ENCODE measurements at places on chromosomes 2 and 18. TPM values are rescaled to one million over a fixed set of nuclear protein-coding genes. Genes with fewer than 3 reads are reported as not detected.

DNA sequence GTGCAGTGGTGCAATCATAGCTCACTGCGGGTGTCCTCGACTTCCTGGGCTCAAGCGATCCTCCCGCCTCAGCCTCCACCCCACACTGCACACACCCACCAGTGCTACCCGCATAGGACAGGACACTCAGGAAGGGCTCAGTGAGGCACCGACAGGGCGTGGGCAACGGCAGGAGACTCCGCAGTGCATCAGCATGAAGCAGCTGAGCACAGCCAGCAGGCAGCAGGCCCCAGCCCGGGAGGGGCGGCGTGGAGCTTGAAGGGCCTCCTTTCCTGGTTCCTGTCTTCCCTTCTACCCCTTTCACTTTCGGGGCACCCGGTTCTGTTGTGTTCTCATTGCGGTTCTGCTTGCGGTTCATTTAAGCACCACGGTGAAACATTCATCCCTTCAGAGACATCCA is 89.8 kb downstream of the ZNF516 start:
- no peaks in the 10 kb centered on the region for H3K27me3 ChIP-seq
- no peak overlapping the region for H3K4me3 ChIP-seq
- H3K36me3 ChIP-seq: no peaks in the 10 kb centered on the region
- no peaks in the 10 kb centered on the region for H3K4me1 ChIP-seq
- H3K27ac ChIP-seq: no peak overlapping the region

DNA sequence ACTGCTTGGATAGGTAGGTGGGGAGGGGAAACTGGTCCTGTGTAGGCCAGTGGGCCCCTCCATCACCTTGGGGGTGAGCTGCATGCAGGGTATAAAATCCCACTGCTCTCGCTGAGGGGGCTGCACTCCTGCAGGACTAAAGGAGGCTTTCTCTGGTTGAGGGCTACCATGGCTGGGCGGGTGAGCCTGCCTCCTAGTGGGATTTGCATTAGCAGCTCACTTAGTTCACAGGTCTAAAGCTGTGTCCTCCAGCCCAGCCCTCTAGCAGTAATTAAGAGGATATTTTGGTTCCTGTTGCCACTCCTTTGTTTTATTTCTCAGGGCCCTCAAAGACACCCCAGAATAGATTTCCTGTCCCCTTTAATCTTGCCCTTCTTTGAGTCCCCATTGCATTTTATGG is 24.6 kb downstream of the TMEM127 start:
- H3K27me3 ChIP-seq: no peaks in the 10 kb centered on the region
- no peak for DNase-seq
- H3K27ac ChIP-seq: peak overlapping the region; percentile 81
- H3K4me3 ChIP-seq: no peak overlapping the region

- DNase-seq: peak; percentile 65
- H3K36me3 ChIP-seq: no peaks in the 10 kb centered on the region
- no peaks in the 10 kb centered on the region for H3K4me1 ChIP-seq
These were observed 84.9 kb upstream of the EPB41L3 start for GRCh38 chr18:5628512-5629255.

GRCh38 chr2:3079959-3080948 is 297.4 kb downstream of the EIPR1 start:
- no peak overlapping the region for H3K4me3 ChIP-seq
- H3K4me1 ChIP-seq: no peaks in the 10 kb centered on the region
- no peak for DNase-seq
- no peaks in the 10 kb centered on the region for H3K36me3 ChIP-seq
- no peaks in the 10 kb centered on the region for H3K27me3 ChIP-seq

DNA sequence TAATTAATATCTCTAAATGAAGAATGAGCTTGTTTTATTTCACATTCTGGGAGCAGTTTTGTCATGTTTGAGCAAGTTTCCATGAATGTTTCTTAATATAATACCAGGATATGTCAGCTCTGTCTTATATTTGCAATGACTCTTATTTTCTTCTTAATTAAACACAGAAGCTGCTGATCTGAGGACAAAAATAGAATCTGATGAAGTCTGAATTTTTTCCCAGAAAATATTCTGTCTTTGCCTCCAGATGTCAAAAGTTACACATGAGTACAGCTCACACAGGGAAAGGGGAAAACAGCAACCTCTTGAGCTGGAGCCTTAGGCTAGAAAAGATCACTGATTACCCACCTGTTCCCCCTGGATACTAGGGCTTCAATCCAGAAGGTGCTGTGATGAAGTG is 606.6 kb upstream of the SYT4 start:
- H3K4me3 ChIP-seq: no peak overlapping the region
- peak; percentile 8 for DNase-seq
- no peaks in the 10 kb centered on the region for H3K36me3 ChIP-seq
- H3K4me1 ChIP-seq: peaks cover 8% of the 10 kb centered on the region
- peaks cover 7% of the 10 kb centered on the region for H3K27me3 ChIP-seq

DNA sequence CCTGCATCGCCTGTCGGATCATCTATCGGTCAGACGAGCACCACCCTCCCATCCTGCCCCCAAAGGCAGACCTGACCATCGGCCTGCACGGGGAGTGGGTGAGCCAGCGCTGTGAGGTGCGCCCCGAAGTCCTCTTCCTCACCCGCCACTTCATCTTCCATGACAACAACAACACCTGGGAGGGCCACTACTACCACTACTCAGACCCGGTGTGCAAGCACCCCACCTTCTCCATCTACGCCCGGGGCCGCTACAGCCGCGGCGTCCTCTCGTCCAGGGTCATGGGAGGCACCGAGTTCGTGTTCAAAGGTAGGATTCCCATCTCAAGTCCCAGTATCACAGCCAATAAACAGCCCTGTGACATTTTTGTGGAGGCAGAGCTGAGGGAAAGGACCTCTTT is 31.0 kb downstream of the APCDD1 start:
- no peak for DNase-seq
- no peaks in the 10 kb centered on the region for H3K4me1 ChIP-seq
- H3K27ac ChIP-seq: no peak overlapping the region
- H3K4me3 ChIP-seq: no peak overlapping the region

GRCh38 chr2:199704358-199705238 is 146.4 kb downstream of the FTCDNL1 start:
- H3K27me3 ChIP-seq: no peaks in the 10 kb centered on the region
- no peaks in the 10 kb centered on the region for H3K36me3 ChIP-seq
- no peak overlapping the region for H3K27ac ChIP-seq
- H3K4me3 ChIP-seq: no peak overlapping the region
- DNase-seq: peak; percentile 57

DNA sequence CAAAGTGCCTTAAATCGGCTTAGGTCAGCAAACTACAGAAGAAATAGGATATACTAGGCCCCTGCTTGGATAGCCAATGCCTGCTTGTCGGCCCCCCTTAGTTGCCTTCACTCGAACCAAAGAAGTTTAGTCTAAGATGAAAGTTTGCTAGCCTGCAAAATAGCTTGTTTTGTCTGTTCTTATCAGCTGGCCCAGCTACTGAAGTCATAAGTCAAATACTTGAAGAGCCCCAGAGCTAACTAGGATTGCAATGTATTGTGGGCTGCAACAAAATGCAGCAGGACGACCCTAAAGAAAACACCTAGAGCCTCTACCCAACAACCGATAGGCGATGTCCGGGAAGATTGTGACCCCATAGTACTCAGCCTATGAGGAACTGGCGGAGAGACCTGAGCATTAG is 183.5 kb upstream of the HS6ST1 start:
- no peaks in the 10 kb centered on the region for H3K4me1 ChIP-seq
- H3K36me3 ChIP-seq: no peaks in the 10 kb centered on the region
- DNase-seq: no peak
- H3K27me3 ChIP-seq: no peaks in the 10 kb centered on the region
- no peak overlapping the region for H3K4me3 ChIP-seq

DNA sequence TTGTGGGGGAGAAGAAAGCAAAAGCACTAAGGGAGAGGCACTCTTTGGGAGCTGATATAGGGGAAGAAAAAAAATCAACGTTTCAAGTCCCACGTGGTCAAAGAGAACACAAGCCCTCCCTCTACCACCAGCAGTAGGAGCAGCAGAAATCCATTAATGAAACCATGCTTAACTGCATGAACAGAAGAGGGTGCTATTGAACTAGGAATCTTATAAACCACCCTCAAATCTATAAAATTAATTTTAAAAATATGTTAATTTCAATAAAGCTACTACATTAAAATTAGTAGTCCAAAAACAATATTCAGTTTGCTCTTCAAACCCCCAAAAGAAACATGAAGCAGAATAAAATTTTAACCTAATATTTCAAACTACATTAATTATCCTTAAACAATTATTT is 147.8 kb downstream of the TMEM18 start:
- H3K27ac ChIP-seq: no peak overlapping the region
- no peaks in the 10 kb centered on the region for H3K4me1 ChIP-seq
- no peak overlapping the region for H3K4me3 ChIP-seq
- no peaks in the 10 kb centered on the region for H3K36me3 ChIP-seq

DNA sequence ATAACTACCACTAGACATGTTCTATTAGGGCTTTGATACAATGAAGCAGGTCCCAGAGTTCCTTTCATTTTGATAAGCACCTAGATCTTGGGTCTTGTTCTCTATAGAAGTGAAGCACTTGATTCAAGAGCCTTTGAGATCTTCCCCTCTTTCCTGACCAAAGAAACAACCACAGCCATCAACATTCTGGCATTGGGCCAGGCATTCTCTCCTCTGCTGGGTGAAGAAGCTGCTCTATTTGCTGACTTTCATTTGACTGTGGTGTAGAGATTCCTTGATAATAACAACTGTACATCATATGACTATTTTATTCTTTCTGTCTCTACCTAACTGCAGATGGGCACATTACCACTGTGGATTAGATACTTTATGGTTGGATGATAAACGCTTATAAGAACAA is 96.6 kb upstream of the LYPD1 start:
- H3K4me1 ChIP-seq: no peaks in the 10 kb centered on the region
- no peak overlapping the region for H3K4me3 ChIP-seq
- no peaks in the 10 kb centered on the region for H3K27me3 ChIP-seq
- no peak overlapping the region for H3K27ac ChIP-seq

DNA sequence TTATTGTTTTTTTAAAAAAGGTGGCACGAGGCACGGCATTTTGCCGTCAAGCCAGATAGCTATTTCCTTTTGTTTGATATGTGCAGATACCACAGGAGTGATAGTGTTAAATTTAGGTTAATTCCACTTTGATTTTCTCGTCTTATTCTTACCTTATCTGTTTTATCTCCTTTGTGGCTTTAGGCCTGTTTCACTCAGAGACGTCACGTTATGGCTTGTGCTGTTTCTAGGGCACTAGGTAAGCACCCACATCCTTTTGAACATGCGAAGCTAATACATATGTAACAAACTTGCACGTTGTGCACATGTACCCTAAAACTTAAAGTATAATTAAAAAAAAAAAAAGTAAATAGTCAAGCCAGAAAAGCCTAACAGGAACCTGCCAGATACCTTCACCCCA is 57.8 kb downstream of the C18orf63 start:
- no peaks in the 10 kb centered on the region for H3K36me3 ChIP-seq
- H3K4me3 ChIP-seq: no peak overlapping the region
- no peak overlapping the region for H3K27ac ChIP-seq
- 0 out of 2 replicates have a peak, but pooled peaks cover 5% of the 10 kb centered on the region for H3K27me3 ChIP-seq

GRCh38 chr2:195656859-195657633 is at the start of gene SLC39A10:
SLC39A10 (plus strand) TSS chr2:195657226; CDS start chr2:195680043, 22,817 bp downstream.
- H3K27me3 ChIP-seq: no peaks in the 10 kb centered on the region
- H3K4me3 ChIP-seq: peak within 1 kb of the TSS; percentile 91
- 0 out of 2 replicates have a peak, but pooled peaks cover 7% of the 10 kb centered on the region for H3K36me3 ChIP-seq
- DNase-seq: peak; percentile 99

- H3K36me3 ChIP-seq: peaks cover 11% of the 10 kb centered on the region
- peak; percentile 56 for DNase-seq
- H3K27me3 ChIP-seq: no peaks in the 10 kb centered on the region
- peak overlapping the region; percentile 32 for H3K27ac ChIP-seq
- H3K4me3 ChIP-seq: no peak overlapping the region
These were observed 39.1 kb downstream of the CUL3 start for GRCh38 chr2:224545884-224546644.

DNA sequence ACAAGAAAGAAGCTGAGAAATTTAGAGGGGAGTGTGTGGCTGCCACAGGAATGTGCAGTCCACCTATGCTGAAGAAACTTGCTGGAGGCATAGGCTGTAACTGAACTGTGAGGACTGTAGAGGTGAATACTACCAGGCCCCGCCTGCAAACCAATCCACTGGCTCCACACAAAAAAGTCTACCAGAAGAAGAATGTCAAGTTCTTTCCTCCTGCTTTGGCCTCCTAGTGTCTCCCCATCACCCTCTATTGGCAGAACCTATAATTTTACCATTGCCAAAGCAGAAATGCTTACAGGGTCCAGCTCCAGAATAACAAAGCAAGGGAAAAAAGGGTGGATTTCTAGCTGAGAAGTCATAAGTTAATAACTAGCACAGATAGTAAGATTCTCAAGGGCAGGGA is 5.9 kb upstream of the ATP5MC3 start:
- H3K4me3 ChIP-seq: no peak overlapping the region
- no peaks in the 10 kb centered on the region for H3K36me3 ChIP-seq
- H3K27ac ChIP-seq: no peak overlapping the region
- DNase-seq: peak; percentile 24

Gene LYPD1
- total RNA-seq: 0.11 TPM

Gene ZNF532
- 19.0 TPM for total RNA-seq

Gene CCDC150
- 0.65 TPM for total RNA-seq

Gene ITGB6
- not detected for total RNA-seq

Gene MROH2A
- not detected for total RNA-seq

Gene GDF7
- not detected for total RNA-seq

Gene FAM124B
- total RNA-seq: not detected

Gene LINC00305
- total RNA-seq: not detected

Gene ACKR3
- 10.1 TPM for total RNA-seq

Gene PRSS56
- total RNA-seq: not detected

Gene ALMS1
- 15.9 TPM for total RNA-seq

Gene OST4
- 499 TPM for total RNA-seq

Gene IL1RL1
- total RNA-seq: not detected
